Left hindlimb (tissue), 1 donor: ENCODE measurements at places on chromosomes 2 and 18.
A peak's percentile ranks its signal among the peaks of the same experiment; 100 is the strongest.

DNA sequence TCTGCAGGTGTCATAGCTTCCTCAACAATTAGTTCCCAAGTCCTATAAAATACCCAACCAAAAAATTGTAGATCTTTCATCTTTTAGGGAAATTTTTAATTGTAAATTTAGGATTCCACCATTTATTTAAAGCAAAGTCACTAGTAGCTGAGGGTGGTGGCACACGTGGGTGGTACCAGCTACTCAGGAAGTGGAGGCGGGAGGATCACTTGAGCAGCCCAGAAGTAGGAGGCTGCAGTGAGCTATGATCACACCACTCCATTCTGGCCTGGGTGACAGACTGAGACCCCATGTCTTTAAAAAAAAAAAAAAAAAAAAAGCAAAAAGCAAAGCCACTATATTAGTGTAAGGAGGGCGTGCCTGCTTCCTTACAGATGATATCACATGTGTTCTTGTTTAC, 60.3 kb upstream of the GREB1L start:
- no peak for DNase-seq

GRCh38 chr2:223058952-223059716, 7.1 kb downstream of the KCNE4 start:
- no peak for DNase-seq

- no peak for DNase-seq
These were observed 234.3 kb downstream of the LRATD1 start for GRCh38 chr2:14866736-14867352.

- DNase-seq: no peak
These were observed 108.8 kb downstream of the STPG4 start for GRCh38 chr2:47046271-47046670.

- no peak for DNase-seq
These were observed 2.6 kb downstream of the CAB39 start for GRCh38 chr2:230715201-230715600.

- DNase-seq: peak; percentile 48
These were observed 47.4 kb upstream of the NXPH2 start for GRCh38 chr2:138827426-138828054.
